ENCODE measurements at places on chromosomes 1 and 21. TPM values are rescaled to one million over a fixed set of nuclear protein-coding genes. Genes with fewer than 3 reads are reported as not detected.

OR10J1 gene
- polyA plus RNA-seq: not detected

ZBED6 gene
- polyA plus RNA-seq: 3.1 TPM

PLCH2 gene
- polyA plus RNA-seq: 0.44 TPM

DIO1 gene
- polyA plus RNA-seq: not detected

AGMAT gene
- polyA plus RNA-seq: 0.31 TPM

CYYR1 gene
- 4.9 TPM for polyA plus RNA-seq
